ENCODE measurements at places on chromosomes 6 and 20.

DNA sequence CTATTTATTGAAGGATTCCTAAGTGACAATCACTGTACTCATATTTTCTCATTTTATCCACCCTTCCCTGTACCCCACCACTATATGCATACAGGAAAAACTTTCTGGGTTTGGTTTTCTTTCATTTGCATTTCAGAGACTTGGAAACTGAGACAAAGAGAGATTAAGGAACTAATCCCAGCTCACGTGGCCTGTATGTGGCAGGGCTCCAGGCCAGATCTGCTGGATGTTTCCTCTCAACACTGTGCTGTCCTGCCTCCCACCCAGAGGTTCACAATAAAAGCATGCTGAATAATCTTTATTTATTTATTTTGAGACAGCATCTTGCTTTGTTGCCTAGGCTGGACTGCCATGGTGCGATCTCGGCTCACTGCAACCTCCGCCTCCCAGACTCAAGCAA is 50.2 kb downstream of the CEP162 start:
- DNase-seq = no peak

GRCh38 chr6:125077453-125077852 is 76.1 kb upstream of the TPD52L1 start:
- no peak for DNase-seq

- DNase-seq = no peak
Measured at GRCh38 chr6:108549741-108550140, 11.0 kb upstream of the FOXO3 start.

GRCh38 chr20:1933465-1933870 is 38.3 kb downstream of the SIRPA start:
- DNase-seq = no peak

- DNase-seq = no peak
Measured at GRCh38 chr20:11922561-11922960, 4.9 kb downstream of the BTBD3 start.

- DNase-seq = no peak
Measured at GRCh38 chr6:42378125-42378524, 73.6 kb downstream of the TRERF1 start.

GRCh38 chr6:3899061-3899460 is 49.9 kb downstream of the FAM50B start:
- no peak for DNase-seq

DNA sequence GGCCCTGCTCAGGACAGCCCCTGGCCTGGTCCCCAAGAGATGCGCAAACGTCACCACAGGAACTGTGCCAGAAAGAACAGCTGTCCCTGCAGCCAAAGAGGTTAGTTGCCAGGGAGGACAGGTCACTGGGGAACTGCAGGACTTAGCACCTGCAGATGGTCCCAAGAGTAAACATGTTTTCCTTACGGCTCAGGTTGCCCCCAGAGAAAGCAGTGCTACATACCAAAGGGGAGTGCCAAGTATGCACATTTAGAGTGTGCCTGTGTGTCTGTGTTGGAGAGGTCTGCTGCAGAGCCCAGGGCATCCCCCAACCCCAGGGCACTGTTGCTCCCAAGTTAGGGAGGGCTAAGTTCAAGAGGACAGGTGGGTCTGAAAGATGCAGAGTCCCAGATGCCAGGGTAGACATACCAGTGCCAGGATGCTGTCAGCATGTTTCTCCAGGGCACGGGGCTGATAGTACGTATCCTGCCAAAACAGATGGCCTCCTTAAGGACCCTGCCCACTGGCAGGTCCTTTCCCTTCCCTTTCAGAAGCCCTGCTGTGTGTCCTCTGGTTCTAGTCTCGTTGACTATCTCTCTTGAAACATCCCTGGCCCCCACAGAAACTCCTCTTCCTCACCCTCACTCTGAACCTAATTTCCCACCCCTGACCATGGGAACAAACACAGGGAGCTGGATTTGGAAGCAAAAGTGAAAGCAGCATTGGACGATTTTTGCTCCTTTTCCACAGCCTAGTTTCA is 1.3 kb downstream of the ABHD16A start:
- DNase-seq = no peak

- no peak for DNase-seq
Measured at GRCh38 chr6:40440053-40440452, 147.1 kb downstream of the LRFN2 start.

- DNase-seq = no peak
Measured at GRCh38 chr20:39263076-39263475, 300.9 kb downstream of the DHX35 start.

DNA sequence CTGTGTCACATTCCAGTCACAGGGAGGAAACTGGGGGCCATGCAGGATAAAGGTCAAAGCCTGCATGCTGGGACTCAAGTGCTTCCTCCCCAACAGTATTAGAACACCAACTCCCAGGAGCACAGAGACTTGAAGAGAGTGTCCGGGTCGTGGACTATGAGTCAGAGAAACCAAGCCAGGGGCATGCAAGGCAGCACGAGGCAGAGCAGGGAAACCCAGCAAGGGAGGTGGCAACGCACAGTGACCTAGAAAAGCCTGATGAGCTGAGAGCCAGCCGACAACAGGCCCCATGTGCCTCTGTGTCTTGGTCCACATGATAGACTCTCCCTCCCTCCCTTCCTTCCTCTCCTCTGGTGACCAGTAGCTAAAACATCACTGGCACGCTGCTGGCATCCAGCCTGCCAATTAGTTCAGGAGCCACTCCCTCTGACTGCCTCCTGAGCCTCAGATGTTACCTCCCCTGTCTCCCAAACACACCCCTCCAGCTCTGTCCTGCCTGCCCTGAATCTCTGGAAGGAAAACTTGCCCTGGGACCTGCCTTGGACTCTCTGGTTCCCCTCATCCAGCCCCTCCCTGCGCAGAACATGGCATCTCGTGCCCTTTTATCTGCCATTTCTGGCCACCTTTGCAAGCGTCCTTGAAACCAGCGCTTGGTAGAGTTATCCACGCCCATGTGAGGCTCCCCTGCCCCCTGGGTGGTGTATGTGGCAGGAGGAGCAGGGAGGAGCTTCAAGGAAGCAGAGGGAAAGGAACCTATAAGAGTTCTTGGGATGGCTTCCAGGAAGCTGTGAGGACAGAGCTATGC is 16.2 kb upstream of the RNF39 start:
- DNase-seq = no peak

DNA sequence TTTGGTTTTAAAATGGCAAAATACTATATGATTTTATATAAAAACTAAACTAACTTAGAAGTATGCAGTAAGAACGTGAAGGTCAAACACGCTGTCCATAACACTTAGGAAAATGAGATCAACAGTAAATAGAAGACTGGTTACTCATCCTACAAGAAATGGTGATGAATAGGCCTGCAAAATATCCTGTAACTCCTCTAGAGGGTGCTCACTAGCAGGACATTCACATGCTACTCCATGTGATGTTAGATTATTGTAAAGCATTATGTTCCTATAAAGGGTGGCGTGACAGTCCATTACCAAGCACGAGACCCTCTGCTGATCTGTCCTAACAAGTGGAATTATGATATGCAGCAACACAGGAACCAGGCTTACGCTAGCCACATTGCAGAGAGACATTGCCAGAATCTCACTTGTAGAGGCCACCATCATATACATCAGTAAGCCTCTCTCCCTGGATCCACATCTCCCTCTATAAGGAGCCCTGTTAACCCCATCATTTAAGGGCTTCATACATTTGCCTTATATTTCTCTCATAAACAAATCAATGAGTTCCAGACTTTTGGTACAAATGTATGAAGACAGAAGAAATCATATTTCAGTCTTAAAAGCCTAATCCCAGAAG is 18.0 kb upstream of the DEFB129 start:
- no peak for DNase-seq

DNA sequence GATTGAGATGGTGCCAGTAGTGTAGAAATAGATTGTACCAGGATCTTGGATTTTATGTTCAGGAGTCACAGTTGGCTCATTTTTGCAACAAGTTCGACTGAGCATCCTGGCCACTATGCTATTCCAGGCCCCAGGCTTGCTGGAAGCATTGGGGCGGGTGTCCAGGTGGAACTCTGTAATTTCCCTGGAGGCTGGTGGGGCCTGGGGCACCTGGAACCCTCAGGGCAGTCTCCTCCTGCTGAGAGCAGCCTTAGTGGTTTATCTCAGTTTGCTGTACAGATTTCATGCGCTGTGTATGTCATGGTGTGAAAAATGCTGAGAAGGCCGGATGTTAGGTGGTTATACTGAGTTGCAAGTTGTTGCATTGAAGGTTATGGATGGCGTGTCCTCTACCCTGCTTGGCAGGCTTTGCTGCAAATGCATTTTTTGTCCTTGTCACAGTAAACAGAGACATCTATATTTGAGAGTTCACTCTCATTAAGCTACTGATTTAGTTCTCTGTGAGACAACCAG is 135.1 kb upstream of the MYLIP start:
- DNase-seq = peak; percentile 31

GRCh38 chr6:5004373-5005037 is 668 bp upstream of the RPP40 start:
- no peak for DNase-seq

DNA sequence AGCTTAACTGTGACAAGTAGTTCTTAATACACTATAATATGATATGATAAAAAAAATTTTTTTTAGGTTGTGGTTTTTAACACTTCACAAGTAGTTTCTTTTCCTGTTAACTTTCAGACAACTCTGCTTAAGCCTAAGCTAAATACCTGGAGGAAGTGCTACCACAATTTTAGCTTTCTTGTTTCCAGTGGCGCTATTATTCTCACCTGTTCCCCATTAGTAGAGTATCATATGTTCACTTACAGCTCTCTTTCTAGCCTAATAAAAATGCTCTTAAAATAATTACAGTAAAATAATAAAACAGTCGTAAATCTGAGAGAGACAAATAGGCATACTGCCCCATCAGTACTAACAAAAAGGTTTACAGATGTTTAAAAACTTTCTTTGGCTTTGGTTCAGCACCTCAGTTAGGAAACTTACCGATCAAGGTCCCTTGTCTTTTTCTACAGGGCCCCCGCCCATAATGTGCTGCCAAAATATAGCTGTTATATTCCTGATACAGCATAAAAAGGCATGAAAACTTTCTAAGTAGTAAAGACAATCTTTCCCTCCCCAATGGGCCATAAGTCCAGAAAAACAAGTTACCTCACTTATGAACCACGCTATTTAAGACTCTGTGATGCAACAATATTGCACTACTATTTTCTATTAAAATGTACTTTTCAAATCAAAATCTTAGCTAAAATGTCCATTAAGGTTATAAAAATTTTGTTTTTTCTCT is 57.9 kb downstream of the SESN1 start:
- no peak for DNase-seq

GRCh38 chr6:12132351-12133222 is 120.5 kb downstream of the HIVEP1 start:
- DNase-seq = no peak

- DNase-seq = no peak
Measured at GRCh38 chr6:154885214-154885613, 109.9 kb upstream of the TIAM2 start.

- DNase-seq = no peak
Measured at GRCh38 chr20:642398-643174, 10.4 kb downstream of the SRXN1 start.

- no peak for DNase-seq
Measured at GRCh38 chr6:44041461-44042260, 85.6 kb downstream of the MRPL14 start.

- DNase-seq = no peak
Measured at GRCh38 chr6:136952714-136953260, 30.7 kb downstream of the SLC35D3 start.

All from T-helper 2 cell (primary cell).